ENCODE measurements at places on chromosomes 12 and 14.

DNA sequence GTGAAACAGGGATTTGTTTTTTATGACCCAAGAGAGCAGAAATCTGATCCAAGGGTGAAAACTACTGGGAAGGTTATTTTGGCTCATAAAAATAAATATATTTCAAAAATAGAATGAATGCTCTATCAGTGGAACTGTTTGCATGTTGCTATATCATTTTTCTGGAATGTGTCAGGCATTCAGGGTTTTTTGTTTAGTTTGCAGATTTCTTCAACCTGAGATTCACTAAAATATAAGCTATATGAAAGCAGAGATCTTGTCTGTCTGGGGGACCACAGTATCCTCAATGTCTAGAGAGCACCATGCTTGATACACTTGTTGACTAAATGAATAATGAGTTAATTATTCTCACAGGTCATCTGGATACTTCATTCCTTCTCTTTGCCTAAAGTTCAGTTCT is 165.1 kb downstream of the NUBPL start:
- no peak for DNase-seq

- DNase-seq = no peak
Measured at GRCh38 chr14:55938249-55938791, 179.9 kb upstream of the PELI2 start.

DNA sequence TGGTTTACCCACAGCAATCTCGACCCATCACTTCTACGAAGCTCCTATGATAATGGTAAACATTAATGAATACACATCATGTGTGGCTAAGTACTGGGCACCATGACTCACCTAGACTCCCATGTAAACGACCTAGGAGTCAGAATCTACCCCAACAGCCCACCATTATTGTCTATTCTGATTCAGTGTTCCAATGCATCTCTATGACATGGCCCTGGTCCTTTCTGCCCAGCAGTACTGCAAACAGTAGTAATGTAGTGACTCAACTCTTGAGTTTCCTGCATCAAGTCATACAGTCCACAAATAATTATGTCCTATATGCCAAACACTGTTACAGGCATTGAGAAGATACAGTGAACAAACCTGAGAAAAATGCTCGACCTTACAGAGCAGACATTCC is 14.6 kb downstream of the GTF2A1 start:
- DNase-seq = no peak

- peak; percentile 55 for DNase-seq
Measured at GRCh38 chr14:50000380-50001150, 107.7 kb downstream of the ARF6 start.

- peak; percentile 8 for DNase-seq
Measured at GRCh38 chr12:53124352-53124723, 21.1 kb downstream of the SOAT2 start.

DNA sequence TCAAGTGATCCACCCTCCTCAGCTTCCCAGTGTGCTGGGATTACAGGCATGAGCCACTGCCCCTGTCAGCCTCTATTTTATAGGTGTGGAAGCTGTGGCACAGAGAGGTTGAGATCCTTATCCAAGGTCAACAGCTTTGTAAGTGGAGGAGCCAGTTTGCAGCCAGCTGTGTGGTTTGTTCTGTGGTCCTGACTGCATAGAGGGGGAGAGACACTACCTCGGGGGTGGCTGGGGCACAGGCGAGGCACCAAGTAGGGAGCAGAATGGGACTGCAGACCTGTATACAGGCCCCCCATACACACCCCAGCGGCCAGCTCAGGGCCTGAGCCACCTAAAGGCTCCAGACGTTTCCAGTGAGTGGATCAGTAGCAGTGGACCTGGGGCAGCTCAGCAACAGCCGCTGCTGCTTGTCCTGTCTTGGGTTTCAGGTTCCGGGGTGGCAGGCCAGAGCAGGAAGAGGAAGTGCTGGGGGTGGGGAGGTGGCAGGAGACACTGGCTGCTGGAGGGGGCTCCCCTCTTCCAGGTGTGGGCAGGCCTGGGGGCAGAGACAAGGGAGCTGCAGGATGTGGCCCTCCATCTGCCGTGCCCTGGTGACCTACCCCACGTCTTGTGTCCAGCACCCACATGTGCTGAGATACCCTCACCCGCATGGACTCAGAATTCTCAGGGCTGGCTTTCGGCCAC is 11.0 kb downstream of the ORAI1 start:
- peak; percentile 68 for DNase-seq

- DNase-seq = no peak
Measured at GRCh38 chr12:102433304-102433703, 47.1 kb downstream of the IGF1 start.

- peak; percentile 47 for DNase-seq
Measured at GRCh38 chr14:105529569-105530284, 3.3 kb downstream of the TMEM121 start.

GRCh38 chr14:91521061-91521640 is 11.0 kb upstream of the PPP4R3A start:
- DNase-seq = no peak

DNA sequence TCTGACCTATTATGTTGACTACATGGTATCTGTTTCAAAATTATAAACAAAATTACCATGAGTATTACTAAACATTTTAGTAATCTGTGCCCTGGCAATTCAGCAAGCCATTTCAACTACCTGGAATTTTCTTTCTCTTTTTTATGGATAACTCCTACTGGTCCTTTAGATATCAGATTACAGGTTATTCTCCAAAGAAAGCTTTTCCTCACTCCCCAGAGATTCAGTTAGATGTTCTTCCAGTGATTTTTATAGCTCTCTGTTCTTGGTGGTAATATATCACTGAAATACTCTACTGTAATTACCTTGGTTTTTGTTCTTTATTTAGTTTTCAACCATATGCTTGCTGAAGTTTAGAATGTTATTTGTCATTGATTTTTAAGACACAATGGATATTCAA is 930.2 kb upstream of the FOXG1 start:
- no peak for DNase-seq
